Hypothalamus (tissue), 51 donors: ENCODE measurements at places on chromosomes 12 and 14.

- DNase-seq: no peak
These were observed 3.9 kb downstream of the CD163 start for GRCh38 chr12:7499636-7500035.

- DNase-seq: no peak
These were observed 211.5 kb upstream of the CPNE8 start for GRCh38 chr12:39116861-39117260.

DNA sequence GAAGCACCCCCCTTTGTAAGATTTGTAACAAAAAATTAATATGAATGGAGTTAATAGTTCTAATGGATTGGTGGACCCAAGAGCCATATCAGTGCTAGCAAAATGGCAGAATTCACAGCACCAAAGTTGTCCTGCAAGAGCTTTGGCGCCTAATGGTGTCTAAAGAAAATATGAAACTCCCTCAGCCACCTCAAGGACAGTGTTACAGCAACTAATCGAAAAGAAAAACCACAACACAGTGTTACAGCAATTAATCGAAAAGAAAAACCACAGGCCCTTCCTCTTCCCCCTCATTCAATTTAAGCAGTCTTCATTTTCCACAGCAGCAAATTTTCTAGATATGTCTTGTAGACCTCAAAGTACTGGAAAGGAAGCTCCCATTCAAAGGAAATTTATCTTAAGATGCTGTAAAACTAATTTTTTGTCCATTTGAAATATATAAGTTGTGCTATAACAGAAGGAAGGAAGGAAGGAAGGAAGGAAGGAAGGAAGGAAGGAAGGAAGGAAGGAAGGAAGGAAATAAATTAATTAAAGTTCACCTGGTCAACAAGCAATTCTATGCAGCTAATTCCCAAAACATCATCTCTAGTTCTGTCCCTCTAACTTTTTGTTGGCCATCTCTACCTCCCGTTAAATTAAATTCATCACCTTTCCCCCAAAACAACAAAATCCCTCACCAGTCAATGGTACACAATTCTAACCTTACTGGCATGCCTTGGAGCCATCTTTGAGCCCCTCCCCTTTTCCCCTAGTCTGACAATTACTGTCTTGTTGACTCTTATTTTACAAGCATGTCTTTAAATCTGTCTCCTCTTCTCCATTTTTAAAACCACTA is 17.4 kb downstream of the LRP6 start:
- no peak for DNase-seq

GRCh38 chr12:131550121-131550520 is 160.8 kb upstream of the SFSWAP start:
- no peak for DNase-seq

- DNase-seq: no peak
These were observed 1019.8 kb downstream of the GALC start for GRCh38 chr14:86973177-86973576.

DNA sequence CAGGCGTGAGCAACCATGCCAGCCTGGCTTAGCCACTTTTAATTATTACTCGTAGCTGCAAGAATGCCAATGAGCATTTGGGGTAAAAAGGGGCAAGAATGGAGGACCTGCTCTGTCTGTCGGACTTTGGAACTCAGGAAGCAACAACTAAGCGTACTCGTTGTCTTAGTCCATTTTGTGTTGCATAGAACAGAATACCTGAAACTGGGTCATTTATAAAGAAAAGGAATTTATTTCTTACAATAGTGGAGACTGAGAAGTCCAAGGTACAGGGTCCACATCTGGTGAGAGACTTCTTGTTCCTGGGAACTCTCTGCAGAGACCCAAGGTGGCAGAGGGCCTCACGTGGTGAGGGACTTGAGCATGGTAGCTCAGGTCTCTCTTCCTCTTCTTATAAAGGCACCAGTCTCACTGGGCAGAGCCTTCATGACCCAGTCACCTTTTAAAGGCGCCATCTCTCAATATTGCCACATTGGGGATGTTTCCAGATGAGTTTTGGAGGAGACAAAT is 29.2 kb downstream of the SLC35E3 start:
- no peak for DNase-seq

DNA sequence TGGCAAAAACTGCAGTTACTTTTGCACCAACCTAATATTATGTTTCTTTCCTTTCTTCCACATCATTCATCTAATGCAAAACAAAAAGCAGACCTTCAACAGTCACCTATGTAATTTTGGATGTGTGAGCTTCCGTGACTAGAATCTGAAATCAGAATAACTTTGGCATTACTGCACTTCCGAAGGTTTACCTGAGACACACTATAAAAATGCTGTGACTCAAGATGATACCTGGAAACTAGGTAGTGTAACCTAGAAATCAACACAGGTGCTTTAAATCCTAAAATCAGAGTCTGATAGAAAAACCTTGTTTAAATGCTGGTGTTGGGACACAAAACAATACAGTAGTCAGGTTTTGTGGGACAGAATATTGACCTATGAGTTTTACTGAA is 2.2 kb downstream of the BTBD7 start:
- no peak for DNase-seq

DNA sequence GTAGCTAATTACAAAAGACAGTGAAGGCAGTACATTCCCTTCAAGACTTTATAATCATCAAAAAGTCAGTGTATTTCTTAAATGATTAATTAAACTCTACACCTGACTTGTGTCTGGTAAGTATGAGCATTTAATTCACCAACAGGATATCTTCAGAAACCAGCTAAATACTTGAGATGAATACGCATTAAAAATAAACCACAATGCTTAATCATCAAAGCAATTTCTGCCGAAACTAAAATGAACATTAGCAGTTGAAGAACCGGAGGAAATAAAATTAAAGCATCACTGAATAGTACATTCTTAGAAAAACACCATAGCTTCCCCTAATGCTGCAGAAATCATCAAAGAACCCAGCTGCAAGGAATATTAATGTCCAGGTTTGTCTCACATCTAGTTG is 32.7 kb downstream of the SLC25A21 start:
- no peak for DNase-seq

DNA sequence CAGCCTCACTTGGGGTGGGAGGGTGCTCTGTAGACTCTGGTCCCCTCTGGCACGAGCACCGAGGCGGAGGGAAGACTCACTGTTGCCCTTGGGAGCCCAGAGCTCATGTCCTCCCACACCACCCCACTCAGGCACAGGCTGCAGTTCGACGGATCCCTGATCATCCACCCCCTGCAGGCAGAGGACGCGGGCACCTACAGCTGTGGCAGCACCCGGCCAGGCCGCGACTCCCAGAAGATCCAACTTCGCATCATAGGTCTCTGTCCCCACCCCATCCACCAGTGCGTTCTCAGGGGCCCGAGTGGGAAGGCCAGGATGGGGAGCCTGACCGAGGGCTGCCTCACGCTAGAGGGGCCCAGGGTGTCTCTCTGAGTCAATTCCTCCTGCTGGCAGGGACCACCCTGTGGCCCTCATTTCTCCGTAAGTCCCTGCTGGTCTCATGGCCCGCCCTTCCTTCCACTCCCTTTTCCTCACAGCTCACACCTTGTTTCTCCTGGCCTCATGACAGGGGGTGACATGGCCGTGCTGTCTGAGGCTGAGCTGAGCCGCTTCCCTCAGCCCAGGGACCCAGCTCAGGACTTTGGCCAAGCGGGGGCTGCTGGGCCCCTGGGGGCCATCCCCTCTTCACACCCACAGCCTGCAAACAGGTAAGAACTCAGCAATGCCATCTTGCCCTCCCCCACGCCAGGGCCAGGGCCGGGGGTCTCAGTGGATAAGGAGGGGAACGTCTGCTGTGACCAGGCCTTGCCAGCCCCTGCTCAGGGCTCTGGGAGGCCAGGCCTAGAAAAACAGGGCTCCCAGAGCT is 27.0 kb downstream of the PAPLN start:
- DNase-seq: no peak

- DNase-seq: no peak
These were observed 31.5 kb downstream of the SYNDIG1L start for GRCh38 chr14:74394549-74394948.

GRCh38 chr12:93198086-93198485 is 179.6 kb upstream of the NUDT4 start:
- DNase-seq: no peak

DNA sequence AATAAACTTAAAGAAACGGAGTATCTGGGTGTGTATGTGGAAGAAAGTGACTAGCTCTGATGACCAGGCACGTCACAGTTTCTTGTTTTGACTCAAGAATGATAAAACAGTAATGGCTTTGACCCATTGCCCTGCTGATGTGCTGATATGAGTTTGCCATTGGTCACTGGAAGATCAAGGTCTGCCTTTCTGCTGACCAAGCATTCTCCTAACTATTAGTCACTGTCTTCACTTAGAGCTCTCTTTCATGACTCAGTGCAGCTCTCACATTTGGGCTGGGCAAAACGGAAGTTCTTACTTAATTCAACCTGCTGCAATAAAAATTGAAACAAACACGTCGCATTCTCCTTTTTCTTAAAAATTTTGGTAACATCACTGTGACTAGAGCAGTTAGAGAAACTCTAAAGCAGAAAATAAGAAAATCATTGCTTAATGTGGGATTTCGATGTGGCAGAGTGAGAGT is 366.7 kb downstream of the BTG1 start:
- DNase-seq: no peak

GRCh38 chr12:66092559-66093269 is 37.8 kb downstream of the LLPH start:
- no peak for DNase-seq

- DNase-seq: peak; percentile 51
These were observed 596 bp upstream of the BICD1 start for GRCh38 chr12:32105986-32106516.

GRCh38 chr12:58154359-58154758 is 213.0 kb downstream of the ATP23 start:
- DNase-seq: no peak

GRCh38 chr14:95046711-95047681 is 110.3 kb downstream of the DICER1 start:
- DNase-seq: no peak

GRCh38 chr12:13635709-13636108 is 345.7 kb downstream of the GRIN2B start:
- no peak for DNase-seq

GRCh38 chr14:95128140-95128539 is 29.2 kb downstream of the DICER1 start:
- DNase-seq: no peak

DNA sequence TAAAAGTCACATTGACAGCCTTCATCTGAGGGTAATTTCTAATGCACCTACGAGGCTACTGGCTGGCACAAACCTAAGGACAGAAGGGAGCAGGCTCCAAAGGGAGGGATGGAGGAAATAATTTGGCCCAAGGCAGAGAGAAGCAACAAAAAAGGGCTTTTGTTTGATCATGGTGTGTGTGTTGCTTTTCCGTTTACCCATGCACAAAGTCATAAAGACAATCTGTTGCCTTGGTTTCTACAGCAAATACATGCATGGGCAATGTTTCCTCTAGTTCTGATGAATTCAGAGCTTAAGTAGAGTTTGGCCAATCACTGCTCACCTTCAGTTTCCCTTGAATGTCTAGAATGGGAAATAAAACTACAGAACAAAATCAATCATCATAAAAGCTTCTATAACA is 262.5 kb upstream of the CAND1 start:
- DNase-seq: no peak

- DNase-seq: no peak
These were observed 2.3 kb upstream of the SLC22A17 start for GRCh38 chr14:23354990-23355389.

DNA sequence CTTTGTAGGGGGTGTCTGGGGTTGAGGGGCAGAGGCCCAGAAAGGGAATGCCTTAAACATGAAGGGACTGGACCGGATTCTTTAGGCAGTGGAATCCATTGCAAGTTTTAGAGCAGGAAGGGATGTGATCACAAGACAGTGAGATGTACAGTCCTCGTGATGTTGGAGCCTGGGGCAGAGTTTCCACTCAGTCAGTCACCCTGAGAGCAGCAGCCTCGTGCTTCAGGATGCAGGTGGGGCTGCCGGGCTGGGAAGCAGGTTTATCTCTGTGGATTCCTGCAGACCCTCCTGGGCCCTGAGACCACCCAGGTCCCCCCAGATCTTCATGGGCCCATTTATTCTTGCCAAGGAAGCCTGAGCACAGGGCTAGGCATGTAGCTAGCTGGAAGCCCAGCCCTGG is 38.5 kb downstream of the RIN3 start:
- DNase-seq: no peak

- no peak for DNase-seq
These were observed 206.9 kb downstream of the SYT1 start for GRCh38 chr12:79071498-79071897.

DNA sequence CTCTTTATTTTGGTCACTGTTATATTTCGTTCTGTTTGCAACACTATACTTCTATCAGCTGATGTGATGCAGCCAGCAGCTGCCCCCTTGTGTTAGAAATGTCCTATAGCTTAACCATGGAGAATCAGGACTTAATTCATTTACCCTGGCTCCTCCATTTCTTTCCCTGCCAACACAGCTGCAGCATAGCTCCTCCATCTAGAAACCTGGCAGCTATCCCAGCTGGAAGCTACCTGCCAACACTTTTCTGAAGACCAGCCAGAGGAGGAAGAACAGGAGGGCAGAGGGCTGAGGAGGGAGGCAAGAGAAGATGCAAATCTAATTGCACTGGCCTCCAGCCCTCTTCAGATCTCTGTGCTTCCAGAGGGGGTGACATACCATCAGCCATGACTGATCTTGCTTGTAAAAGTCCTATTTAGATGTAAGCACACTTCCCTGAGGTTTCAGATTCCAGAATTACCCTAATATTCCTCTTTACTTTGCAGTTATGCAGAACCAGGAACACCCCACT is 156.8 kb upstream of the TMEM260 start:
- peak; percentile 23 for DNase-seq

DNA sequence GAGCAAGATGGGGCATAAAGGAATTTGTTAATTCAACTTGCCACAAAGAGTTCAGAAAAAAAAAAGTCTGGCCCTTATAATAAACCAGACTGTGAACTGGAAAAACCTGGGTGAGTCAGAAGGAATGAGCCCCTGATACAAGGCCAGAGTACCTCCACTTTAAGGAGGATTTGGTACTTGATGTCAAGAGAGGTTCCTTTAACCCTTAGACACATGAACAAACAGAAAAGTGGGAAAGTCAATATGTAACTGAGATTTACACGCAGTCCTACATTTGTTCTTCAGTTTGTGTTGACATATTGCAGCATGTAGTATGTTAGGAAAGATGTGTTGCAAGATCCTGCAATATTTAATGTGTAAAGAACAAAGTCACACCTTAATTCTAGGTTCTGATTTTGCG is 14.2 kb upstream of the SLC38A4 start:
- no peak for DNase-seq

GRCh38 chr12:94930216-94930654 is 73.3 kb downstream of the NDUFA12 start:
- no peak for DNase-seq

GRCh38 chr12:9740106-9740750 is 7.3 kb upstream of the CLECL1 start:
- no peak for DNase-seq
